Tongue (tissue), 3 donors: ENCODE measurements at places on chromosomes 6 and 20.

DNA sequence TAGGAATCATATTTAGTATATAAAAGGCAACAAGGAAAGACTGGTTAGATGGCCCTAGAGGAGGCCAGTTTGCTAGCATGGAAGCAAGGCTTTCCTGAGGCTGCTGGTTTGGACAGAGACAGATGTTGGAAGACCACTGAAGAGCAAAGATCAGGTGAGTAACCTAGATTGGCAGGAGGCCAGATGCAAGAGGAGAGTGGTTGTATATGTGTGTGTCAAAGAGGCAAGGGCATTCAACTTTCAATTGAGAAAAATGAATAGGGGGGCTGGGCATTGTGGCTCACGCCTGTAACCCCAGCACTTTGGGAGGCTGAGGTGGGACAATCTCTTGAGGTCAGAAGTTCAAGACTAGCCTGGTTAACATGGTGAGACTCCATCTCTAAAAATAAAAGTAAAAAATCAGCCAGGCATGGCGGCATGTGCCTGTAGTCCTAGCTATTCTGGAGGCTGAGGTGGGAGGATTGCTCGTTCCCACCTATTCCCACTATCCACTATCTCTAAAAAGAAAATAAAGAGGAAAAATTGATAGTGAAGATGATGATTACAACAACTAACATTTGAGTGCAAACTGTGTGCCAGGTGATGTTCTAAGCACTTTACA lies 79.8 kb downstream of the PRDM1 start:
- DNase-seq: no peak

GRCh38 chr6:140032189-140032588 lies 657.7 kb upstream of the CITED2 start:
- DNase-seq: no peak

DNA sequence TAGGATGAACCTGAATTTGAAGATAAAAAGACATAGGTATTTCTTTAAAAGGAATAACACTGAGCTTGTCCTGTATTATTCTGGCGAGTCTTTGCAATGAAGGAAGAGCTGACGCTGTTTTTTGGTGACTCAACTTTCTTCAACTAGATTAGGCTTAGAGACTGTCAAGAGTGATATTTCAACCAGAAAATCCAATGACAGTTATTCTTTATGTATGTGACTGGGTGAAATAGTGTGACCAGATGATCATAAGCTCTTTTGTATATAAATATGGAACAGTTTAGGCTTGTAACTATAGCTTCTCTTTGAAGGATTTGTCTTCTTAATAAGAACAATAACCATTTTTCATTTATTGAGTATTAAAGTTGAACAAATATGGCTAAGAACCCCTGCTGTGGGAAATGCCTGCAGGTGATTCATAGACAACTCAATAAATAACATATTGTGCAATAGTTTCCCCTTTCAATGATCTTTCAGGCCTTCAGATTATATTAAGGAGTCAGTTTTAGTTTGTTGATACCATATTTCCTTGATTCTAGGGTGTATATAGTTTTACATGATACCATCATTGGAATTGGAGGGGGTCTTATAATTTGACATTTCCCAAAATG lies 265.6 kb upstream of the JAG1 start:
- no peak for DNase-seq

GRCh38 chr6:129787816-129788215 lies 73.3 kb downstream of the TMEM244 start:
- no peak for DNase-seq

DNA sequence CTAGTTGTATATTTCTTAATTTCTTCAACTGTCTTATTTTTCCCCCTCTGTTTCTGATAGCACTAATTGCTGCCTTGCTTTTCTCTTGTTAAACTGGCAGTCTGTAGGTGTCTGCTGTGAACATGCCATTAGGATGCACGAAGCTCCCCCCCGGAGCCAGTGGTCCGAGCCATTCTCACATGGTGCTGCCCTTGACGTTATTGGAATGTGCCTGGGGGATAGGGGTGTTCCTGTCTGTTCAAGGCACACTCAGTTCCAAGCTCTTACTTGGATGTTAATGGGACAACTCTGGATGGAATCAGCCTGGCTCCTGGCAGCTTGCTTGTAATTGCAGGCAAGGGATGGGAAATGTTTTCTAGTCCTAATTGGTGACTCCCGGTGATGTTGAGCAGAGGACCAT lies 68.4 kb downstream of the RREB1 start:
- DNase-seq: peak; percentile 45

DNA sequence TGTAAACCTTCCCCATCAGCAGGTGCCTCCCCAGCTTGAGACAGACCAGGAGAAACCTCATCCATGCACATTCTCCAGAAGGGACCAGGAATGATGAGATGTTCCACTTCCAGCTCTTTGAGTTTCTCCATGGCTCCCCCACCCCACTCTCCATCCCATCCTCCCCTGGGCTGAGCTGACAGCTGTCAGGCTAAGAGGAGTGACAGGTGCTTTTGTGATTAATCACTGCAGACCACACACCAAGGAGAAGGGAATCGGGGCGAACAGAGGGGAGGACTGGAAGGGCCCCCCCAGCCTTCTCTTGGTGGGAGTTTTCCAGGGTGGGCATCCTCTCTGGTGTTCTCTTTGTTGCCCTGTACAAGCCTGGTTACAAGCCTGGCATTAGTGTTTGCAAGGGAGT lies 56.1 kb upstream of the ZFAND3 start:
- no peak for DNase-seq

GRCh38 chr6:130143709-130144108 lies 79.0 kb downstream of the SAMD3 start:
- no peak for DNase-seq

GRCh38 chr6:108164815-108165706 lies 761 bp upstream of the NR2E1 start:
- DNase-seq: no peak

DNA sequence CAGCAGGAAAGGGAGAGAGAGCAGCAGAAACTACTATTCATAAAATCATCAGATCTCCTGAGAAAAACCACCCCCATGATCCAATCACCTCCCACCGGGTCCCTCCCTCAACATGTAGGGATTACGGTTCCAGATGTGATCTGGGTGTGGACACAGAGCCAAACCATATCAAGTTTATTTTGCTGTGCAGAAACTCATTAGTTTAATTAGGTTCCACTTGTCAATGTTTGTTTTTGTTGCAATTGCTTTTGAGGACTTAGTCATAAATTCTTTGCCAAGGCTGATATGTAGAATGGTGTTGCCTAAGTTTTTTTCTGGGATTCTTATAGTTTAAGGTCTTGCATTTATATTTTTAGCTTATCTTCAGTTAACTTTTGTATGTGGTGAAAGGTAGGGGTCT lies 422.0 kb upstream of the HS3ST5 start:
- DNase-seq: no peak

- DNase-seq: no peak
Measured at GRCh38 chr6:4667591-4667990, 108.6 kb upstream of the CDYL start.

- DNase-seq: no peak
Measured at GRCh38 chr20:22986601-22987000, 48.5 kb upstream of the SSTR4 start.

- peak; percentile 70 for DNase-seq
Measured at GRCh38 chr20:278607-279571, 11.7 kb downstream of the C20orf96 start.

DNA sequence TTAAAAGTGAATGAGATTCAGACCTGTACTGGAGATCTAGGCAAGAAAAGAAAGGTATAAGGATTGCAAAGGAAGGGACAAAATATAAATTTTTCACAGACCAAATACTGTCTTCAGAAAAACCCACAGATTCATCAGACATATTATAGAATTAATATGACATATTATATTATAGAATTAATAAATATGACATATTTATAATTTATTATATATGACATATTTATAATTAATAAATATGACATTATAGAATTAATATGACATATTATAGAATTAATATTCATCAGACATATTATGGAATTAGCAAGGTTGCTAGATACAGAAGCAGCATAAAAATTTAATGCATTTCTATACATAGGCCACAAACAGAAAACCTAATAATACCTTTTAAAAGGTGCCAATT lies 44.7 kb upstream of the GNRH2 start:
- DNase-seq: no peak

DNA sequence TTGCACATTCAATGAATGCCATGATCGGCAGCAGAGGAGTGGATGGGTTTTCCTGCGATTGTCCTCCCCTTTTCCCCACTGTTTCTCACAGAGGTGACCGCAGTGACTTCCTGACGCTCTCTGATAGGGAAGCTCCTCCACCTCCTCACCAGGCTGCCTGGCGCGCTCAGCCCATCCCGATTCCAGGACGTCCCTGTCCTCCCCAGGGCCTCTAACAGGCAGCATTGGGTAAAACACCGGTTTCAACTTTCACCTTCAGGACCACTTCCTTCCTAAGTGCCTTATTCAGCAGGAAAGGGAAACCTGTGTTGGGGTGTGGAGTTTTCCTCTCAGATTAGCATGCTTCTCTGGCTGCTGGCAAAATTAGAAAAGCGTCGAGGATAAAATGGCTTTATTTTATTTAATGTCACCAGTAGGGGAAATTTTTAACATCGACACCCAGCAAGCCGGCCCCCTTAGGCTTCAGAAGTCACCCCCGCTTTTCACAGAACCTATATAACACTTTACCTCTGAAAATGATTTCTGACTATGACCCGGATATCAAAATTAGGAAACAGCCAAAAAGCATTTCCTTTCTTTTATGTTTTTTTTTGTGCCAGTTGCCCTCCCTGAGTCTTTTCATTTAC lies 570.4 kb upstream of the GJE1 start:
- DNase-seq: peak; percentile 24

GRCh38 chr20:49411221-49411925 lies 71.1 kb downstream of the KCNB1 start:
- no peak for DNase-seq
